ENCODE measurements at places on chromosomes 12 and 14.

GRCh38 chr12:53484686-53485575 is 14.3 kb downstream of the MAP3K12 start:
- DNase-seq, result no peak

DNA sequence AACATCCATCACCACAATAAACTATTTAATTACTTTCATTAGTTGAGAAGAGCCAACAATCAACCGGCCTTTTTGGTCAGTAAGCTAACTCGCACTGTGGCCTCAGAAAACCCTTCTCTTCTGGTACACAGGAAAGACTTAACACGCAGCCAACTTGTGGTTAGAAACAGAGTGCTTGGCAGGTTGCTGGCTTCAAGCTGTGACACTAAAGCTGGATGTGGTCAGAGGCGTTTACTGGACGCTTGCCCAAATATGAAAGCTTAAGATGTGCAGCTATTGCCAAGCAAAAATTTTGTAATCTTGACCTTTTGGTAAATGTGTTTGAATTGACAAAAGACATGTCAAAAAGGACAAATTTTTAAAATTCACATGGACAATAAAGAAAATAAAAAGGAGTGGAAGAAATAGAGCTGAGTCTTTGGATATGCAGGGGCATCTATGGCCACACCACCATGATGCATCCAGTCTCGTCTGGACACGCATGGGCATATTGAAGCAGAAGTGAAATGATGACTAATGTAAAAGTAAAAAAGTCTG is 2.6 kb upstream of the KLRK1 start:
- no peak for DNase-seq

DNA sequence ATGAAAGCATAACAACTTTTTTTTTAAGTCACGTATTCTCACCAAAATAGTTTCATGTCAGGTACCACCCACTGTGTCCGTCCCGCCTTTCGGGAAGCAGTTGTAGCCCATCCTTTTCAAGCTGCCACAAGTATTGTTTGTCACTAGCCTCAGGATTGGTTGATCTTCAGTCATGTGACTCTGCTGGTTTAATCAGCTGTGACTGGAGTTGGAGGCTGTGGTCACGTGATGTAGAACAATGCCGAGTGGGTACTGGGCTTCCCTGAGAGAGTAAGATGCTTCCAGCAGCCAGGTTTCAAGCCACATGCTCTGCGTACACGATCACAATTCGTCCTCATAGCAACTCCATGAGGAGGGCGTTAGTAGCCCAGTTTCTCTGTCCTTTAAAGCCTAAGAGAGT is 83.0 kb upstream of the WSCD2 start:
- no peak for DNase-seq

GRCh38 chr14:104157016-104157928 is 18.9 kb downstream of the KIF26A start:
- no peak for DNase-seq

DNA sequence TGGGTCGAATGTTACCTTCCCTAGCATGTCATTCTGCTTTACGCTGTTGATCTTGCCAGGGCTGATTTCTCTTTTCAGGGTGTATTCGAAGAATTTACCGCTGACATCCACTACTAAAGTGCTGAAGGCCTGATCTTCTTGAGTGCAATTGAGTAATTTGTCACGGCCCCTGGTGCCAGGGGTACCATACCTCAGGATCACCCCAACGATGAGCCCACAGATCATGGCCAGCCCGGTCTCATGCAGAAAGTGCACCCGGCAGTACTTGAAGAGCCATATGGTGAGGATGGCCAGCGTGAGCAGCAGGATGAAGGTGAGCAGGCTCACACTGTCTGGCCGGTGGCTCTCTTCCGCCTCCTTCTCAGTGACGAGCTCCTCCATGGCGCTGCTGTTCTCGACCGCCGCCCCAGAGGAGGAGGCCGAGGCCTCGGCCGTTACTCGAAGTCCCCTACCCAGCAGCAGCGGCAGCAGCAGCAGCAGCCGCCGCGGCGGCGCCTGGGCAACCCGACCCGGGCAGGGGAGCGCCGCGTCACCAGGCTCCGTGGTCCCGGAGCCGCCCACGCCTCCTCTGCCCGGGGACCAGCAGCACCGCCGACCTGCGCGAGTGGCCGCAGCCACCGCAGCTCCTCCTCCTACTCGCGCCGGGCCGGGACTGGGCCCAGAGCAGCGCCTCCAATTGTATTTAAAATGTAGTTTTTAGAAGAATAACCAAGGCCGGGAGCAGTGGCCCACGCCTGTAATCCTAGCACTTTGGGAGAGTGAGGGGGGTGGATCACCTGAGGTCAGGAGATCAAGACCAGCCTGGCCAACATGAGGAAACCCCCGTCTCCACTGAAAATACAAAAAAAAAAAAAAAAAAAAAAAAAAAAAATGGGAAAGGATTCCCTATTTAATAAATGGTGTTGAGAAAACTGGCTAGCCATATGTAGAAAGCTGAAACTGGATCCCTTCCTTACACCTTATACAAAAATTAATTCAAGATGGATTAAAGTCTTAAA is 58.5 kb upstream of the TMPO start:
- no peak for DNase-seq

DNA sequence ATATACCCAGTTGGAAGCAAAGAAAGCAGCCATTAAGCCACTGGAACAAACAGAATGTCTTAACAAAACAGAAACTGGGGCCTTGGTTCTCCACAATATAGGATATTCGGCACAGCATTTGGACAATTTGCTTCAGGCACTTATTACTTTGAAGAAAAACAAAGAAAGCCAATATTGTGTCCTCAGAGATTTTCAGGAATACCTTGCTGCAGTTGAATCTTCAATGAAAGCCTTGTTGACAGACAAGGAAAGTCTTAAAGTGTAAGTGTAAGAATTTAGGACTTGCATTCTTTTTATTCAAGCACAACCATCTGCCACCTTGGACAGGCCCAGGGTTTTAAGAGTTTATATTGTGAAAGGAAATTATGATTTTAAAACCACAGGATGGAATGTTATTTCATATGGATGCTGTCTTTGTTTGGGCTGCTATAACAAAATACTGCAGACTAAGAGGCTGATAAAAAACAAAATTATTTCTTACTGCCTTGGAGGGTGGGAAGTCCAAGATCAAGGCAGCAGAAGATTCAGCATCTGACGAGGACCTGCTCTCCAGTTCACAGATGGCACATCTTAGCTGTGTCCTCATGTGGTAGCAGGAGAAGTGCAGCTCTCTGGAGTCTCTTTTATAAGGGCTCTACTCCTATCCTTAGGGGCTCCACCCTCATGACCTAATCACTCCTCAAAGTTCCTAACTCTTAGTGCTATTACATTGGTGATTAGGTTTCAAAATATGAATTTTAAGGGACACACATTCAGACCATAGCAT is 197.0 kb downstream of the SYNE2 start:
- DNase-seq, result no peak

- DNase-seq, result no peak
These were observed 9.5 kb downstream of the CLIP1 start for GRCh38 chr12:122412851-122413433.

DNA sequence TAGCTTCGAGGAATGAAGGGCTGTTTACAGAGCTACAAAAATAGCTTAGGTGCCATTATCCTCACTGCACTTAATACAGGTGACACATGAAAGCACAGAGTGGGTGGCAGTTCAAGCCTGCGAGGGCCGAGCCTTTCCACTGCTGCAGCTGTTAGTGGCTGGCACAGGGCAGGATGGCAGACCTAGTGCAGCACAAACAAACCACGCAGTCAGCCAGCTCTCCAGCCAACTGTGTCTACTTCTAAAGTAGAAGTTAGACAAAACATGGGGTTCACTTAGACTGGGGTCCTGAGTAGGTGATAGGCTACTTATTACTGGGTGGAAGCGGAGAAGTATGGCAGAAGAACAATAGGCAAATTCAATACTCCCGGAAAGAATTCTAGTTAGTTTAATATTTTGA is 95.4 kb downstream of the DUSP16 start:
- peak; percentile 13 for DNase-seq

DNA sequence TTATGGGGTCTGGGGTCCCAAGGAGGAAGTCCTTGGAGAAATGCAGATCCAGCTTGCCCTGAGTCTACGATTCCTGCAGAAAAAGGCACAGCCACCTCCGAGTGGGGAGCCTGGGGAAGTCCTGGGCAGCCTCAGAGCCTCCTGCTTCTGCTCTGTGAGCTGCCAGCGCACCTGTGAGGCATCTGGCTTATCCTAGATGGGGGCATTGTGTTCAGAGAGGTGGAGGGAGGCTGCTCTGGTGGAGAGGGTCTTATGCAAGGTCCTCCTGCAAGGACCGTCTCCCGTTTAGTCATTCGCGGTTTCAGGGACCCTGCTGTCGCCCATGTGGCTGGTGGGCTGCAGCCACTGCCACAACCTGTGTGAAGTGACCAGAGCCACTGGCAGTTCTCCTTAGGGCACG is 53.0 kb upstream of the PRMT8 start:
- DNase-seq, result no peak

- DNase-seq, result no peak
These were observed 80.2 kb downstream of the KCNA5 start for GRCh38 chr12:5123921-5124320.

DNA sequence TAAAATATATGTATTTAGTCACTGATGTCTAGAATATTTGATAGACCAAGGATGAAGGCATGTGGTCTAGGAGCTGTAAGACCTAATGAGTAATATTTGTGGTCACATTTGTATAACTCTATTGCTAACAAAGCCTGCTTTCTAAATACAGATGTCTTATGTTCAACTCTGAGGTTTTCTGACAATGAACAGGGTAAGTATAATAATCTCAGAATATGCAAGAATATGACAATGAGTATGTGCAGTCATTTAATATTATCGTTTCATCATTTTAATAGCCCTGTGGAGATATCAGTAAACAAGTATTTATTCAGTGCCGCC is 389.6 kb downstream of the LRIG3 start:
- DNase-seq, result no peak

DNA sequence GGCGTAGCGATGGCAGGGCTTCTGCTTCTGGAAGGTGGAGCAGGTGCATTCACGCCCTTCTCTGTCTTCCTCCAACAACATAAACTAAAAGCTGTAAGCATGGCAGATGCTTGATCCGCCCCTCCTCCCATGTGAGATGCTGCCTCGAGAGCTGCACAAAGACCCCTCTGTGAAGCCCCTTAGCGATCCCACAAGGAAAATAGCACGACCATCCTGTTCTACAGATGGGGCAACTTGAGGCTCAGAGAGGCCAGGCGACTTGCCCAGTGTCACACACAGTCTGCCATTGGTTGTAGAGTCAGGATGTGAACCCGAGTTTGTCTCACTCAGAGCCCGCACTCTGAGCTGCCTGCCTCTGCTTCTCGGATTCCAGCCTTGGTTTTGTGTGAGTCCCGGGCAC is 144.4 kb downstream of the SCARB1 start:
- DNase-seq, result no peak

DNA sequence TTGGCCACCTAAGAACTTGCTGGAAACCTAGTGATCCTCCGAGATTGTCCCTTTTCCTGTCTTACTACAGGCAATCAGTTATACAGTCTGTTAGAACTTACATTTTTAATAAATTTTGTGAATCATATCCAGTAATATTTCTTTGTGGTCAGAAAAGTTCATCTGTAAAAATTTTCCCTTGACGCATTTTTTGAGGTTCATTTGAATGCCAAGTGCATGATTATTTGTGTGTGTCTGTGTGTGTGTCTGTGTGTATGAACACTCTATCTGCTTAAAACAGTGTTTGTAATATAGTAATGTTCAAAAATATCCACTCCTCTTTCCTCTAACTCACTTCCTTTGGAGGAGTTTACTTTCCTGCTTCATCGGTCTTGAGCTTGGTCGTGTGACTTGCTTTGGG is 468.7 kb upstream of the FLRT2 start:
- no peak for DNase-seq

DNA sequence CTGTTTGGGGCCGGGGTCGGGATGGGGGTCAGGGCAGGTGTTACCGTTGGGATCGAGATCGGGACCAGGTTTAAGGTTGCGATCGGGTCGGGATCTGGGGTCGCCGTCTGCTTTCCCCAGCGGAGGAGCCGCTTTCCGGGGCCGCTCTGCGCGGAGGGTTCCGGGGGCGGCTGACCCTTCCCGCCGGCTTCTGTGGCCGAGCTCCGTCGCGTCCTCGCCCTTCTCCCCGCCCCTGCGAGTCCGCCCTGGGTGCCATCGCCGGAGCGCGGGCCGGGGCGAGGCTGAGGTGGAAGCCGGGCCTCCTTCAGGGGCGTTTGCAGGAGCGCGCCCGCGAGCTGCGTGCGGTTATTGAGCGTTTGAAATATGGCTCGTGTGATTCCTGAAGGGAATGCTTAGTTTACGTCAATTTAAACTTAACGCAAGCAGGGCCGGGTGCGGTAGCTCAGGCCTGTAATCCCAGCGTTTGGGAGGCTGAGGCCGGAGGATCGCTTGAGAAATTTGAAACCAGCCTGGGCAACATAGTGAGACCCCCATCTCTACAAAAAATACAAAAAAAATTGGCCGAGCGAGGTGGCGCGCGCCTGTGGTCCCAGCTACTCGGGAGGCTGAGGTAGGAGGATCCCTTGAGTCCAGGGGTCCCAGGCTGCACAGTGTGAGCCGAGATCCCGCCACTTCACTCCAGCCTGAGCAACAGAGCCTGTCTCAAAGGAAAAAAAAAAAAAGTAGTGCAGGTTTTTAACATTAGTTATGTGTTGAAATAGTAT is 620 bp downstream of the PGAM5 start:
- DNase-seq, result no peak

GRCh38 chr12:4115570-4115969 is 158.0 kb upstream of the CCND2 start:
- DNase-seq, result no peak

DNA sequence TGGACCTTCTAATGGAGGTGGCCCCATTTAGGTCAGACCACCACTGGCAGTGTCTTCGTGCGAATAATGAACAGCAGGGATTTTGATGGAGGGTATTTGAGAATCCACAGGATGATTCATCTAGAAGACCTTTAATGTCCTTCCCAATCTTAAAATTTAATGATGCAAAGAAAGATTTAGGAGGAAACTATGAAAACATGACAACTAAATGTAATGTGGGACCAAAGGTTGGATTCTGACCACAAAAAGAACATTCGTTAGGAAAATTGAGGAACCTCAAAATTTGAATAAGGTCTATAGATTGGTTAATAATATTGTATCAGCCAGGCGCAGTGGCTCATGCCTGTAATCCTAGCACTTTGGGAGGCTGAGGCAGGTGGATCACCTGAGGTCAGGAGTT is 78.2 kb upstream of the TMPO start:
- DNase-seq, result no peak

DNA sequence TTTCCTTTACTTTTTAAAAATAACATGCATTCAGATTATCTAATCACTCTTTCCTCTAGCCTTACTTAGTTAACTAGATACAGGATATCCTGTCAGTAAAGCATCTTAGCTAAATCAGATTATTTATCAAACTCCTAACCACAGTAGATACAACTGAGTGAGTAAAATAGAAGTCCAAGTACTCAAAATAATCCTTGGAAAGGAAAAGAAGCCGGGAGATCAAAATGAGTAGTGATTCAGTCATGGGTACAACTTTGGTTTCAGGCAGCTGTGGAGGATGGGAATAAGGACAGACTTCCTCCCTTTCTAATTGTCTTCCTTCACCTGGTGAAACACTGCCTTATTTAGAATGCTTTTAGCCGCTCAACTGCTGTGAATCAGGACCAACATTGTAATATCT is 29.4 kb downstream of the GNG2 start:
- no peak for DNase-seq

DNA sequence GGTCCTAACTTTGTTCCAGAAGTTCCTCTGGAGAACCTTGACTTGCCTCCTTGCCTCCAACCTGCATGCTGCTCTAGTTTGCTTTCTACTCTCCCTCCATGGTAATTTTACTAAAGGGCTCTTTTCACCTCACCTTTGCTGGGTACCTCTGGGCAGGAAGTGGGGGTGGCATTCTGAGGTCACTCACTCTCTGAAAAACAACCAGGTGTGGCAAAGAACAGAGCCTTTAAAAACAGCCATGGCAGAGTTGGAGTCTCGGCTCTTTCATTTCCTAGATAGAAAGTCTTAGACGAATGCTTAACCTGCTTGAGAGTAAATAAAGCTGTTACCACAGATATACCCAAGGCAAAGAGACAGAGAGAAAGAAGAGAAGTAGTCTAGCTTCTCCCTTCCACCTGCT is 827.9 kb downstream of the BCL11B start:
- no peak for DNase-seq
